ENCODE measurements at places on chromosomes 2 and 18. TPM values are rescaled to one million over a fixed set of nuclear protein-coding genes. Genes with fewer than 3 reads are reported as not detected.

DNA sequence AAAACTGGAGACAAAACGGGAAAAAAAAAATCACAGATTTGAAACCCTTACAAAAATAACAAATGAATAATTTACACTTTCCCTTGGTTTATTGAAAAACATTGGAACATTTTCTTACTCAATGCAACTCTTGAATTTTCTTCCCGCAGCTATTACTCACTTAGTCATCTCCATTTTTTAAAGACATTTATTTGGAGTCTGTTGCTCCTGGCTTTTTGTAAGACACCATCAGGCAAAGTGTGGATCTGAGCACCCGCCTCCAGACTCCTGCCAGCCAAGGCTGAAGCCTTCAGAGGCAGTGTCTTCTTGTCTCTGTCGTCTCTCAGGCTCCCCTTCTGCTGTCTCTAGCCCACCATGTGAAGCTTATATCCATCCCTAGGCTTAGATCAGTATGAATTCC, 46.2 kb downstream of the TRIB2 start:
- no peak for DNase-seq

Gene CRYGD
- not detected for total RNA-seq

Gene CHN1
- total RNA-seq: 15.3 TPM

GRCh38 chr18:45663403-45664045, 48.2 kb downstream of the SLC14A2 start:
- no peak for DNase-seq

DNA sequence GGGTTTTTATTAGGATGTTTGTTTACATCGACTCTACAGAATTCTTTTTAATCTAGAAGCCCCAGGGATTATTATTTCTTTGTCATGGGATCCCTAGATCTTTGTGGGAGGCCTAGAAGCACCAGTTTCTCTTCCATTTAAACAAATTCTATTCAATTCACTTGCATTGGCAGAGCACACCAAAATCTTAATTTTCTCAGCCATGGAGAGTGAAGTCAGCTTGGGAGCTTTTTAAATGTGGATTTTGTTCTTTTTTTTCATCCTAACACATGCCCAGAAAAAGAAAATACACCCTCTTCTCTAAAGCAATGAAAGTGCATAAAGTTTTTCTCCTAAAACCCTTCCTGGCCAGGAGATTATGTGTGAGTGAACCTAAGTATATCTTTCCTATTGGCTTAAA, 38.5 kb downstream of the CDCA7 start:
- DNase-seq: no peak

GRCh38 chr18:23861805-23862470, 152.6 kb upstream of the TTC39C start:
- DNase-seq: no peak

Gene PTPRN
- 0.60 TPM for total RNA-seq

Gene FARSB
- 12.1 TPM for total RNA-seq

Gene CDH19
- total RNA-seq: 4.0 TPM

GRCh38 chr2:164574931-164575330, 46.4 kb downstream of the GRB14 start:
- DNase-seq: no peak

- DNase-seq: no peak
These were observed 993 bp downstream of the COX7A2L start for GRCh38 chr2:42359965-42360483.

Gene C2orf92
- total RNA-seq: 4.8 TPM

Measured in mucosa of gallbladder (tissue), 1 donor.